ENCODE measurements at places on chromosomes 12 and 14.

GRCh38 chr14:39847852-39848251 lies 415.6 kb upstream of the FBXO33 start:
- no peaks in the 10 kb centered on the region for H3K27me3 ChIP-seq
- H3K4me1 ChIP-seq: no peaks in the 10 kb centered on the region
- DNase-seq: no peak
- H3K36me3 ChIP-seq: no peaks in the 10 kb centered on the region
- H3K27ac ChIP-seq: no peak overlapping the region
- no peak overlapping the region for H3K4me3 ChIP-seq

- peak overlapping the region; percentile 71 for H3K27ac ChIP-seq
- H3K36me3 ChIP-seq: peaks cover 35% of the 10 kb centered on the region
- H3K4me3 ChIP-seq: peak overlapping the region; percentile 81
- no peaks in the 10 kb centered on the region for H3K4me1 ChIP-seq
Measured at GRCh38 chr12:15883536-15883935, 1.3 kb downstream of the STRAP start.

GRCh38 chr12:105848286-105848685 lies 290.5 kb downstream of the NUAK1 start:
- H3K27me3 ChIP-seq: no peaks in the 10 kb centered on the region
- no peaks in the 10 kb centered on the region for H3K4me1 ChIP-seq
- H3K36me3 ChIP-seq: no peaks in the 10 kb centered on the region
- H3K4me3 ChIP-seq: no peak overlapping the region

GRCh38 chr12:112852127-112852526 lies 54.6 kb upstream of the OAS1 start:
- no peaks in the 10 kb centered on the region for H3K4me1 ChIP-seq
- H3K36me3 ChIP-seq: no peaks in the 10 kb centered on the region
- H3K27me3 ChIP-seq: no peaks in the 10 kb centered on the region
- H3K4me3 ChIP-seq: no peak overlapping the region
- H3K27ac ChIP-seq: no peak overlapping the region
- no peak for DNase-seq

DNA sequence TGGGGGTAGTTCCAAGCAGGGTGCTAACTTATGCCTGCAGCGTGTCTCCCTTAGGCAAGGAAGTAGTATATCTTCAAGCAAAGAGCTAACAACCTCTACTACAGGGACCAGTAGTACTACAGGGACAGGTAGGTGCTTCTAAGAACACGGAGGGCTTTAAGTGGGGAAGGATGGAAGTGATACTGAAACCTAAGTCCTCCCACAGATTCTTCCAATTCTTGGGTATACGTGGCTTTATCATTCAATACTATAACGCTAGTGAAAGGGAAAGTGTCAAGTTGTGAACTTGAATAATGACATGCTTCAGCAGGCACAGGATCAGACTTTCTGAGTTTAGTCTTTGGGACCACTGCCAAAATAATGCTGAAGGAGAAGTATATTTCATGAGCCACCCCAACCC lies 241.7 kb downstream of the CEP128 start:
- H3K4me1 ChIP-seq: no peaks in the 10 kb centered on the region
- H3K4me3 ChIP-seq: no peak overlapping the region
- no peak for DNase-seq
- no peaks in the 10 kb centered on the region for H3K36me3 ChIP-seq
- no peak overlapping the region for H3K27ac ChIP-seq

GRCh38 chr12:62847709-62848108 lies 87.2 kb downstream of the PPM1H start:
- no peaks in the 10 kb centered on the region for H3K4me1 ChIP-seq
- no peaks in the 10 kb centered on the region for H3K27me3 ChIP-seq
- no peak for DNase-seq

- H3K36me3 ChIP-seq: no peaks in the 10 kb centered on the region
- no peak overlapping the region for H3K27ac ChIP-seq
- H3K4me1 ChIP-seq: peaks cover 28% of the 10 kb centered on the region
- H3K27me3 ChIP-seq: no peaks in the 10 kb centered on the region
- no peak overlapping the region for H3K4me3 ChIP-seq
Measured at GRCh38 chr14:91753501-91754128, 21.7 kb upstream of the CATSPERB start.
